ENCODE measurements at places on chromosomes 2 and 18. TPM values are rescaled to one million over a fixed set of nuclear protein-coding genes. Genes with fewer than 3 reads are reported as not detected.

- DNase-seq: no peak
Measured at GRCh38 chr18:60122339-60122738, 222.5 kb downstream of the PMAIP1 start.

DNA sequence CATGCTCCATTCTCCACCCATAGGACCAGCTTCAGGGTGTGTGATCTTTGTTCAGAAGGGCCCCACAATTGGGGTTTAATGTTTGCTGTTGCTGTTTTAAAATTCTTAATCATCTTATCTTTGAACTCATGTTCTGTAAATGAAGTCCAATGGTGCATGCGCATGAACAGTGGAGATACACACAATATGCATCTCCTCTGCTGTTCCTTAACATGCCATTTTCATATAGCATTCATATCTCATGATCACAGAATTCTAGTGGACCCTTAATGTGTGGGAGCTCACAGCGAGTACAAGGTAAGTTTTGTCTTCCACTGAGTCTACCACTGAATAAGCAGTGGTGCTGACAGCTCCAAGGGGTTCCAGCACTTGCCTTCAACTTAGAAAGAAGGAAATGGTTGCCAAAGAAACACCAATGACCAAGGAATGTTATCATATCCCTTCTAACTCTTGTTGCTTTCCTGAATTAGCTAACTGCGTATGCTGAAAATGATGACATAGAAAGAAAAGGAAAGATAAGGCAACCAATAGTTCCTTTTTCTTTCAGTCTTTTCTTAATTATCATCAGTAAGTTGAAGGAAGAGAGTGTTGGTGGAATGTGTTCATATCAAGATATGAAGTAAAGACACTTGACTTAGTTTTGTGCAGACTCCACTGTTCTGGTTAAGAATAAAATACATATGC, 258.9 kb upstream of the FBXO11 start:
- DNase-seq: no peak

GRCh38 chr18:32258558-32259204, 68.8 kb downstream of the MEP1B start:
- DNase-seq: no peak

GRCh38 chr2:86274265-86274917, 63.0 kb downstream of the REEP1 start:
- DNase-seq: no peak

DNA sequence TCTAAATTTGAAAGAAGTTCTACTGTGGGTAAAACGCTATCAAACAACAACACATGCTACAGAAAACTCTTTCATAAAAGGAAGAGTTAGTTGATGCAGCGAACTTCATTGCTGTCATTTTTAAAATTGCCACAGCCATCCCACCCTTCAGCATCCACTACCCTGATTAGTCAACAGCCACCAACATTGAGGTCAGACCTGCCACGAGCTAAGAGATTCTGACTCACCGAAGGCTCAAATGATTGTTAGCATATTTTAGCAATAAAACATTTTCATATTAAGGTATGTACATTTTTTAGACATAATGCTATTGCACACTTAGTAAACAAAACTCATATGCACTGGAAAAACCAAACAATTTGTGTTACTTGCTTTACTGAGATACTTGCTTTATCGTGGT, 347.1 kb downstream of the CLIP4 start:
- no peak for DNase-seq

- DNase-seq: no peak
Measured at GRCh38 chr2:178110681-178111080, 1.6 kb upstream of the RBM45 start.

COX5B gene
- total RNA-seq: 215 TPM

EDAR gene
- 1.8 TPM for total RNA-seq

SERPINB2 gene
- not detected for total RNA-seq

RAMP1 gene
- total RNA-seq: 10.0 TPM
